Mucosa of gallbladder (tissue), 1 donor: ENCODE measurements at places on chromosomes 6 and 20. TPM values are rescaled to one million over a fixed set of nuclear protein-coding genes. Genes with fewer than 3 reads are reported as not detected.

- DNase-seq, result no peak
Measured at GRCh38 chr6:6604566-6604965, 16.0 kb downstream of the LY86 start.

DNA sequence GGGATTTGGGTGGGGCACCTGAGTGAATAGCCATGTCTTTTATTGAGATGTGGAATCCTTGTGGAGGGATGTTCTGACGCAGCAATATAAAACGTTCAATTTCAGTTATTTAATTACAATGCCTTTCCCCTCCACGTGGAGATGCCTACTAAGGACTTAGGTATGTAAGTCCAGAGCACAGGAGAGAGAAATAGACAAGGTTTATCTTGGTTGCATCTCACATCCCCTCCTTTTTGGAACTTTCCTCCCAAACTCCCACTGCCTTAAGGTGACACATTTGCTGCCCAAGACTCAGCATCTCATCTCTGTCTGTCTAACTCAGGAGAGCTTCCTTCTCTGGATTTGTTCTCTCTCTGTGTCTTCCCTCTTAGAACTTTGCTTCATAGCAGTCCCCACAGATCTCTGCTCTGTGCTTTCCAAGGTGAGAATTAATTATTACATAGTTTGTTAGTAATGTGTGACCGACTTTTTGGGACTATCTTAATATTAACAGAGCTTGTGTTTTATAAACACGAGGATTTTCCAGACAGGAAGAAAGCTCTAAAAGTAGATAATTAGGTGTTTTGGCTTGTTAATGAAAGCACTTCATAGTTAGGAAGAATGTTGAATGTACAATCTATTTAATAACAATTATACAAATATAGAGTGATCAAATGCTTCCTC lies 52.6 kb downstream of the COL19A1 start:
- DNase-seq, result no peak

DNA sequence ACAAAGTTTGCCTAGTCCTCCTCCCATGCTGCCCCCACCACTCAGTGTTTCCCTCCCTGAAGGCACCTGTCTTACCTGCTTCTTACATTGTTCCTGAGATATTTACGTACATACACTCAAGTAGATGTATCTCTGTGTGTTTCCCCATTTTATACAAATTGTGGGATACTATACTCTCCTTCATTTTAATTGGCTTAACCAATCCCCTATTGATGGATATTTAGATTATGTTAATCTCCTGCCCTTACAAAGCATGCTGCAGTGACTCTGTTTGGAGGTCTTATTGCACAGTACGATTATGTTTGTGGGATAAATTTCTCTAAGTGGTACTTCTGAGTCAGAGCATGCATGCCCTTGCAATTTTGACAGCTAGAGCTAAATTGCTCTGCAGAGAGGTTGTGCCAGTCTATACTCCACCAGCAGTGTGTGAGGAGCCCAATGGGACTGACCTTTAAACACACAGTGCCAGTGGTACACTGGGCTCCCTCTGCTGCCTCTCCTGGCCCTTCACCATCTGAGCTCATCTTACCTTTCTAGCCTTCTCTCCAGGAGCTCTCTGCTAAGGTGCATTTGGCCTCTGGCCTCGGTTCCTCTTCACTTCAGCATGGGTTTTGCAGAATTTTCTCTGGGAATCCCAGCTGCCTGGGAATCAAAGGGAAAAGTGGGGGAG lies 57.4 kb downstream of the LYRM2 start:
- DNase-seq, result no peak

DNA sequence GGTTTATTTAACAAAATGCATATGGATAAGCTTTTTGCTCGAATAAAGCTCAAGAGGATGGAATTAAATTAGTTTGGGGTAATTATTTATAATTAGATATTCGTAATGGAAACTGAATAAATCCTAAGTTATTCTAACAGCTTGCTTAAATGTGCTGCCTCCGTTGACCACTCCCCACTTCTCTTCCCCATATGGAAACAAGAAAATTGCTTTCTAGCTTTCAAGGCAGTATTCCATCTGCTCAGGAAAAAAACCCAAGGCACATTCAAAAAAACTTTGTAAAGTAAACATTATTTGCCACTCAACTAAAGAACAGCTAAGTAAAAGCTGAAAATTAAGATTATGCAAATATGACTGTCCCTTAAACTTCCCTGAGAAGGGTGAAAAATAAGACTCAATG lies 369.2 kb downstream of the HAO1 start:
- DNase-seq, result no peak

DNA sequence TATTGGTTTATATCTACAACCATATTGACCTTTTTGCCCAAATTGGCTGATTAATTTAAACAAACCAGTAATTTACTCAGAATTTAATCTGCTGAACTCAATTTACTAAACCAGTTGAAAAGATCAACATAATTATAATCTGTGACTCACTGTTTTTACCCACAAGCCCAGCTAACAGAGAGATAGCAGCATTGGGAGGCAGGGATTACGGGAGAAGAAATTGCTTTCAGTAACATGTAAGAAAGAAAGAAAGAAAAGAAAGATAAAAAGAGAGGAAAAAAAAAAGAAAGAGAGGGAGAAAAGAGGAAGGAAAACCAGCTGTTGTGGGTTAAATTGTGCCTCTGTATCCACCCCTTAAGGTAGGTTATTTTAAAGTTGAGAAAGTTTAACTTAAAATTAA lies 13.3 kb upstream of the RHAG start:
- no peak for DNase-seq

The DUSP15 gene
- 2.8 TPM for total RNA-seq

The WFDC12 gene
- total RNA-seq, result not detected

GRCh38 chr20:8780915-8781314 lies 288.0 kb upstream of the PLCB4 start:
- no peak for DNase-seq

DNA sequence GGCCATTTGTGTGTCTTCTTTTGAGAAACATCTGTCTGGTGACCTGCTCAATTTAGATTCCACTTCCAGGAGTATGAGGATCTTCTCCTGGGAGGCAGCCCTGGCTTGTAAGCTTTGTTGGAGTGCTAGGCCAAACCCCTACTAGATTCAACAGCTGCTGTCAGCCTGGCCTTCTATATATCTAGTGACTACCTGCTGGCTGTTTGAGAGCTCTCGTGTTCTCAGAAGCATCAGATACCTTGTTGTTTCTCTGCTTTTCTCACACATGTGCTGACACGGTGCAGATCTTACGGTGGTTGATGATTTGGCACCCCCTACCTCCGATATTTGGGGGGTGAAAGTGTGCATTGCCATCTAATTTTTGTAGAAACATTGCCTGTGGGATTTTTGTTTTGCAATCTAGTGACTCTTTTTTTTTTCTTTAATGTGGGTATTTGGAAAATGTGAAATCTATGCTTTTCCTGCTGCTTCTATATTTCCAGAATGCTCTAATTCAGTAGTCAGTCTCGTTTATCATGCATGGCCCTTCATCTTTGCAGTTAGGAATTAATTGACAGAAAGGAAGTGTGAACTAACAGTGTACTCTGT lies 4.7 kb downstream of the CCN2 start:
- DNase-seq, result no peak

GRCh38 chr20:23396950-23397627 lies 24.2 kb downstream of the NAPB start:
- DNase-seq, result no peak

The TSPO2 gene
- 1.0 TPM for total RNA-seq

DNA sequence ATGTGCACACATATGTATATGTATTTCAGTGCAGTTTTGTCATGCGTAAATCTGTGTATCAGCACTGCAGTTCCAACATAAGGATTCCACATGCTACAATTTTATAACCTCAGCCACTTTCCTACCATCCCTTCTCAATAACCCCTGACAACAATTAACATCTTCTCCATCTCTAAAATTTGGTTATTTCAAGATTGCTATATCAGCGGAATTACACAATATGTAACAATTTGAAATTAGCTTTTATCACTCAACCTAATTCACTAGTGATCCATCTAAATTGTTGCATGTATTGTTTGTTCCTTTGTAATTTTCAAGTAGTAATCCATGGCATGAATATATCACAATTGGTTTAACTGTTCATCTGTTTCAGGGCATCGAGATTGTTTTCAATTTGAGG lies 511.3 kb downstream of the HAO1 start:
- no peak for DNase-seq

The IL17F gene
- total RNA-seq, result not detected

The LAMA5 gene
- total RNA-seq, result 298 TPM

GRCh38 chr6:142844065-142844755 lies 100.8 kb downstream of the HIVEP2 start:
- DNase-seq, result no peak

GRCh38 chr20:56091628-56092234 lies 86.4 kb upstream of the CBLN4 start:
- DNase-seq, result no peak

GRCh38 chr20:32968478-32969241 lies 35.6 kb downstream of the SUN5 start:
- DNase-seq, result peak; percentile 8

- DNase-seq, result no peak
Measured at GRCh38 chr6:36319436-36319762, 17.3 kb downstream of the BNIP5 start.

DNA sequence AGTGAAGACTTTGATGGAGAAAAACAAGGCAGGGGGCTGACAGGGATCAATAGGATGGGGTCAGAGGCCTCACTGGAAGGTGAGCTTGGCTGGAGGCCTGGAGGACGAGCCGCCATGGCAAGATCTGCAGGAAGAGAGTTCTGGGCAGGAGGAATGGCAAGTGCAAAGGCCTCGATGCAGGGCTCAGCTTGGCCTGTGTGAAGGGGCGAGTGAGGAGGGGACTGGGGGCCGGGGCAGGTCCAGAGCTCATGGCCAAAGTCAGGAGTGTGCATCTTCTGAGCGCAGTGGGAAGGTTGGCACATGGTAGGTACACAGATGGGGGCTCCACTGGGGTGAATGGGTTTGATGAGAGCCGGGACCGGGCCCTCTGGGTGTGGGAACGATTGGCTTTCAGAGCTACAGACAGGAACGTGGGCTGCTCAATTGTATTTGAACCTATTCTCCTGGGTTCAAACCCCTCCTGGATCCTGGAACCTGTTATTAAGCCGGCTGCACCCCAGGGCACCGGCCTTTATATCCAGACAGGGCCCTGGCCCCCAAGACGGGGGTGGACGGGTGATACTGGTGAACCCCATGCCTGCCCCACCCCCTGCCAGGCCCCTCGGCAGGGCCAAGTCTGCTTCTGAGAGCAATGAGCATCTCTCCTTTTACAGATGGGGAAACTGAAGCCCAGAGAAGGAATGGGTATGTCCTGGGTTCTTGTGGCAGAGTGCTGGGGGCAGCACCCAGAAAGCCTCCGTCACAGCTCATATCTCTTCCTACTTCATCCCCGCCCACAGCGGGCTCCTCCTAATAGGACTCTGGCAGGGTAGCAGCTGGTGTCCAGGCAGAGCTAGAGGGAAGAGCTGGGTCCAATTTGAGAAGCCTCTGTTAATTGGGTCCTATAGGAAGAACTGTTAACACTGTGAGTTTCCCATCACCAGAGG lies 106.1 kb downstream of the CEBPB start:
- DNase-seq, result no peak

DNA sequence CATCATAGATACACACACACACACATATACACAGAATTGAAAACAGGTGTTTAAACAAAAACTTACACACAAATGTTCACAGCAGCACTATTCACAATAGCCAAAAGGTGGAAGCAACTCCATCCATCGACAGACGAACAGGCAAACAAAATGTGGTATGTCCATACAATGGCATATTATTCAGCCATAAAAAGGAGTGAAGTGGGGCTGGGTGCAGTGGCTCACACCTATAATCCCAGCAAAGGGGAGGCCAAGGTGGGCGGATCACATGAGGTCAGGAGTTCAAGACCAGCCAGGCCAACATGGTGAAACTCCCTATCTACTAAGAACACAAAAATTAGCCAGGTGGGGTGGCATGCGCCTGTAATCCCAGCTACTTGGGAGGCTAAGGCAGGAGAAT lies 80.3 kb downstream of the CHD6 start:
- no peak for DNase-seq

- DNase-seq, result no peak
Measured at GRCh38 chr6:79788756-79789155, 157.6 kb downstream of the SH3BGRL2 start.

- no peak for DNase-seq
Measured at GRCh38 chr20:9353916-9354276, 160.5 kb upstream of the LAMP5 start.

The GPX5 gene
- not detected for total RNA-seq

DNA sequence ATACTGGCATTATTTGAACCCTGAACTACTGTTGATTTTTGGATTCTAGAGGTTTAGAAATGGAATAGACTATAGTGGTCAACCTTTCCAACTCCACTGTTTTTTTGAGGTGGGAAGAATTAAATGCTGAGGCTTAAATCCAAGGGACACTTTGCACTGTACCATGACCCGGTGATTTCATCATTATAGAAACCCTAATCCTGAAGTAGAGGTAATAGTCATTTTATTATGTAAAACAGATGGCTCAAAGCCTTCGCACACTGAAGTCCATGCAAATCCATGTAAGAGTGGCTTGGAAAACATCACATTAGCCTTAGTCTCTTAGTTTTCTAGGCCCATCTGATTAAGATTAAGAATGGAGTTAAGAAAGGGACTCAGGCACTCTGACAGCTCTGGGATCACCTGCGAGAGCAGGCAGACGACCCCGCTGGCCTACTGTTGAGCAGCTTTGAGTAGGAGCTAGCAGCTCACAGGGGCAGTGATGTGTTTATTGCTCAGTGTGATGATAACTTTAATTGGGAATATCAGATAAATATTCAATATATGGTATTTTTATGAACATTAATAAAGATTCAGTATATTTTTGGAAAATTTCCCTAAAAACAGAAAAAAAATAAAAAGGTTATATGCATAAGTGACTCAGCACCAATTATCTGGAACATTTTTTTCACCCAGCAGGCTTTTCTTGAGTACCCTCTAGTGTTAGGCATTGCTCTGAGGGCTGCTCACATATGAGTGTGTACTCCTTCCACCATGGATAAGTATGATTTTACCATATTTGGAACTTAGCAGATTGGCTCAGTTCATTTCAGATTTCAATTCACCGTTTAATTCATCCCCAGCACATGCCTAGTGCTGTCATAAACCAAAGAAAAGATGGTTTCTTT lies 13.4 kb downstream of the SLX4IP start:
- DNase-seq, result no peak

DNA sequence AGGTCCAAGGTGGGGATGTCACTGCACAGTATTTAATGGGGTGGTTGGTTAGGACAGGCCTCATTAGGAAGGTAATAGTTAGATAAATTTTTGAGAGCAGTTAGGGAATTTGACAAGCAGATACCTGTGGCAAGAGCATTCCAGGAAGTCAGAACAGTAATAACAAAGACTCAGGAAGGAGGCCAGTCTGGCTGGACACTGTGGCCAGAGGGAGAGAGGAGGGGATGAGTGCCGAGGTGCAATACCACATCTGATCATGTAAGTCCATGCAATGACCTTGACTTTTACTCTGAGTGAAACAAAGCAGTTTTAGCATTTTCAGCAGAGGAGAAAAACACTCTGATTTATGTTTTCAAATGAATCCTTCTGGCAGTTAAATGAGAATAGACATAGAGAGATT lies 990.7 kb upstream of the FLRT3 start:
- no peak for DNase-seq

The TMEM200A gene
- 1.9 TPM for total RNA-seq
